ENCODE measurements at places on chromosomes 1 and 21.
A peak's percentile ranks its signal among the peaks of the same experiment; 100 is the strongest.

DNA sequence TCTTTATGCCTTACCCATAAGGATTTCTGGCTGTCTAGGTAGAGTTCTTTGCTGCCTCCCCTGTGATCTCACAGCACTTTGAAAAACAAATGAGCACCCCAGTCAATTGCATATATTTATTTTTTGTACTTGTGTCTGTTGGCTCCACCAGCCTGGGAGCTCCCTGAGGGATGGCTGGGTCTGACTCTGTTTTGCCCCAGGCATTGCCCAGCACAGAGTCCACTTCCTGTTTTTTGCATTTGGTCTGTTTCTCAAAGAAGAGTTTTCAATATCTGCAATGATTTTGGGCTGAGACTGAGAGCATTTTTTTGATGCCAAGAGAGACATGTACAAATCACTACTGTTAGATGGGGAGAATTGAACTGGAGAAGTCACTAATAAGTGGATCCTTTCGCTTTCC lies 125.0 kb downstream of the FOXD2 start:
- no peak for DNase-seq

GRCh38 chr21:26405735-26406361 lies 167.2 kb downstream of the CYYR1 start:
- DNase-seq = no peak

DNA sequence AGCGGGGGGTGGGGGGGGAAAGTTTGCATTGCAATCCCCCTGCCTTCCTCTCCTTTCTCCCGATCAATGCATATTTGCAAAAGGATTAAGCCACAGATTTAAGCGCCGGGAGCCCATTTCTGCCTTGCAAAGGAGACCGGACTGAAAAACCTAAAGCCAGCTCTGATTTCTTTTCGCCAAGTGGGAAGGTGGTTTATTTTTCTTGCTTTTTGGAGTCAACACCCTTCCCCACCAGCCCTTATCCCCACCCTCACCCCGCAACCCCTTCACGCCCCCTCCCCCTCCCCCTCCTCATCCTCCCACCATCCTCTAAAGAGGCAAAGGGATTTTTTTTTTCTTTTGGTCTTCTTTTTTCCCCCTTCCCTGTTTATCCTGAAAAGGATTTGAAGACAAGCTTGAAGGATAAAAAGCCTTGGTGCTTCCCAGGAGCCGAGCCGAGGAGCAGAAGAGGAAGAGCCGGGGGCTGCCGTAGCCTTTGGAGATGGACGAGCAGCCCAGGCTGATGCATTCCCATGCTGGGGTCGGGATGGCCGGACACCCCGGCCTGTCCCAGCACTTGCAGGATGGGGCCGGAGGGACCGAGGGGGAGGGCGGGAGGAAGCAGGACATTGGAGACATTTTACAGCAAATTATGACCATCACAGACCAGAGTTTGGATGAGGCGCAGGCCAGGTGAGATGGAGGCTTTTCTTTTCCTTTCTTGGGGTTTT lies 513 bp downstream of the PBX1 start:
- peak; percentile 58 for DNase-seq

DNA sequence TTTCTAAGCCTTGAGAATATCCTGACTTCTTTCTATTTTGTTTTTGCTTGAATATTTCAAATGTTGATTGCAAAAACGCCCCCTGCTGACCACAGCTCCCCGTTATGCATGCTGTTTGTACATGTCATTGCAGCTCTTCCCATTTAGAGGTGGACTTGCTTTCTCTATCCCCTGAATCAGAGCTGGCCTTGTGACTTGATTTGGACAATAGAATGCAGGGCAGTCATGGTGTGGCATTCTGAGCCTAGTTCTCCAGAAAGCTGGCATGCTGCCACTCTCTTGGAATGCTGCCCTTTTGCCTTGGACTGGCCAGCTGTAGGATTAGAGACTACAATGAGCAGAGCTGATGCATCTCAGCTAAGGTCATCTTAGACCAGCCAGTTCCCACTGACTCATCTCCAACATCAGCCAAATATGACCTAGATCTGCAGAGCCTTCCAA lies 1561.5 kb downstream of the MRPL39 start:
- peak; percentile 99 for DNase-seq

GRCh38 chr1:156751757-156752481 lies 444 bp upstream of the HDGF start:
- peak; percentile 97 for DNase-seq

- no peak for DNase-seq
Observed at GRCh38 chr1:150572918-150573647, 6.3 kb downstream of the MCL1 start.

DNA sequence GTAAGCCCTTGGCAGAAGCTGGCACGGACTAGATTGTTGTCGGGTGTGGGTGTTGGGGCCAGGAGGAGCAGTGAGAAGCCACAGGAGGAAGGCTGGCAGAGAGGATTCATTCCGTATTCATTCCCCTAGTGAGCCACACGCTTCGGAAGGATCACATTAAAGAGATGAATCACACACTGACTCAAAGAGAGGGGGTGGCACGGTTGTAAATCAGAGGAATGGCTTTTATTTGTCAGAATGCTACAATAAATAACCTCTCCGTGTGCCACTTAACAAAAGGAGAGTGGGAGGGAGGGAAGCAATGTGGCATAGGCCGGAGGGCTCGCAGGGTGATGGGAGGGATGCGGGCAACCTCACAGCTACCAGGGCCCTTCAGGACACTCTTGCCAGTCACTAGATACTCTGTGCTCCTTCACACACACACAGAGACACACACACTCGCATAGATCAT lies 135.5 kb downstream of the HIVEP3 start:
- no peak for DNase-seq

Measured in putamen (tissue), 1 donor.